ENCODE measurements at places on chromosomes 7 and 10.
A peak's percentile ranks its signal among the peaks of the same experiment; 100 is the strongest.

- DNase-seq: no peak
Measured at GRCh38 chr10:112832361-112832878, 117.6 kb upstream of the TCF7L2 start.

DNA sequence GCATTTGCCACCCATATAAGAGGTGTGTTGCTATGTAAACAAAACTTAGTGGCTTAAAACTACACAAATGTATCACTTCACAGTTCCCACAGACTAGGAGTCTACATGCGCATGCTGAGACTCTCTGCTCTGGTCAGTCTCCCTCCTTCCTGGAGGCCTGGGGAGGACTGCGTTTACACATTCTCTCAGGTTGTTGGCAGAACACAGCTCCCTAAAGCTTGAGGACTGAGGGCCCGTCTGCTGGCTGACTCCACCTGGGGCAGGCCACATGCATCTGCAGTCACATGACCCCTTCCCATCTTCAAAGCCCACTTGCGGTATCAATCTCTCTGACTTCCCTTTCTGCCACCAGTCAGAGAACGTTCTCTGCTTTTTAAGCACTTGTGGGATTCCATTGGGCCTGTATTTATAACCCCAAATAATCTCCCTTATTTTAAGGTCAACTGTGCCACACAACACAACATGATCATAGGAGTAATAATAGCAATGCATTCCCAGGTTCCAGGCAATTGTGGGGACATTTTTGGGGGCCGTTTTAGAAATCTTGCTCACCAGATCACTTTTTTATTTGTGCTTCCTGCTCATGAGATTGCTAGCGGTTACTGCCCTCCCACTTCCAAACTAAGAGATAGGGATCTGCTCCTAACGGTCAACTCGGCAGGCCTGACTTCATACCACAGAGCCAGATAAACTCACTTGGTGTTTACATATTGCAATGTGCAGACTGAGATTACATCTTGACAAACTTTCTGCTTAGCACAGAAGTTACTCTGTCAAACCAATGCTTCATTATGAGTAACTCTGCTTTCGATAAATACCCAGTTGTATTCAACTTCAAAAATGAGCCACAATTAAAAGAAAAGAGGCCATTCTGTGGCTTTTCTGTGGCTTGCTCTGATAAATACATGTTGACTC, 96.3 kb downstream of the ALOX5 start:
- DNase-seq: peak; percentile 50

DNA sequence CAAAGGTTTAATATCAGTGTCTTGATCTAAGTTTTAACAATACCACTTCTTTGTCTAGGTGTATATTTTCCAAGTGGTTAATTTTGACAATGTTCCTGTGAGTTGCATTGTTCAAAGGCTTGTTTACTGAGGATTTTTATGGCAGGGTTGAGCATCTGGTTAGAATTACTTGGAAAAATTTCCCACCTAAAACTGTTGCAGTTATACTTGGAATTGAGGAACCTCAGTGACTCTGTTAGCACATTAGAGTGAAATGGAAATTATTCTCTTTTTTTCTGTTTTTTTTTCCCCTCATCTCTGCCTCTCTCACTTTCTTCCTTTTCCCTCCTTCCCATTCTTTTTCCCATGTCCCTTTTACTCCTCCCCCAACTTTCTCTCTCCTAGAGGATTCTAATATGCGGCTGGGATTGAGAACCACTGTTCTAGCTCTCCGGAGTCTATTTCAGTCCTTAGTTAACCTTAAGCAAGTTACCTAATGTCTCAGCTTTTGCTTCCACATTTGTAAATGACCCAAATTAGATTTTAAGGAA, 107.0 kb downstream of the PODXL start:
- DNase-seq: no peak

DNA sequence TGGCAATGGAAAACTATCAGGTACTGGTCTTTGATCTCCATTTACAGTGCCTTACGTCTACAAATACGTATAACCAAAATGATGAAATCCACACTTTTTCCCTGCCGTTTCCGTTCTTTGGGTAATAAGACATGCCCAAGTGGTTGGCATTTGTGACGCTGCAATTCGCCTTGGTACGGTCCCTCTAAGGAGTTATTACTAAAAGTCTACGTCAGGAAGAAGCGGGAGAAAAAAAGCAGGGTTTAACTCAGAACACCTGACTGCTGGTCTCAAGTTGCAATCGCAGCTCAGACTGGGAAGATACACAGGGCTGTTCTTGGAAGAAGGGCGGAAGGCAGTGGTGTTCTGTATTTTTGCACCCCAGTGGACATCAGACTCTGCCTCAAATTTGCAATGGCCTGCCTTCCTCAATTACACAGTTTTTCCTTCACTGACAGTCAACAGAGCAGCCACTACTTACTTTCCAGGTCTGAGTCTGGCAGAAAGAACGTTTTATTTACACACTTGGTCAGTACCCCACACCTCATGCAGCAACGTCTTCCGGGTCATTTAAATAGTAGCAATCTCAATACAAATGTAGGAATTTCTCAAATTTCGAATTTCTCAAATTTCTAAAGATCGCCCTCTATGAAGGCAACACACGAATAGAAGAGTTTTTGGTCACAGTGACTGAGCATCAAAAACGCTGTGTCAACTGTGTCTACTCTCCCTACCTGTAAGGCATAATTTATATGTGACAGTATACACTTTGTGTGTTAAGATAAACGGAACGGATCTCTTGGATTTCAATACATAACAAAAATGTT, 2.1 kb downstream of the BAIAP2L1 start:
- DNase-seq: no peak

GRCh38 chr7:146375170-146375569, 258.6 kb downstream of the CNTNAP2 start:
- DNase-seq: peak; percentile 18

GRCh38 chr10:128022261-128023196, 103.7 kb downstream of the MKI67 start:
- no peak for DNase-seq

GRCh38 chr7:46291050-46291438, 370.0 kb upstream of the IGFBP3 start:
- peak; percentile 48 for DNase-seq

- DNase-seq: no peak
Measured at GRCh38 chr7:24713039-24713793, 44.0 kb downstream of the GSDME start.

GRCh38 chr7:50940621-50941020, 157.9 kb upstream of the GRB10 start:
- DNase-seq: no peak

DNA sequence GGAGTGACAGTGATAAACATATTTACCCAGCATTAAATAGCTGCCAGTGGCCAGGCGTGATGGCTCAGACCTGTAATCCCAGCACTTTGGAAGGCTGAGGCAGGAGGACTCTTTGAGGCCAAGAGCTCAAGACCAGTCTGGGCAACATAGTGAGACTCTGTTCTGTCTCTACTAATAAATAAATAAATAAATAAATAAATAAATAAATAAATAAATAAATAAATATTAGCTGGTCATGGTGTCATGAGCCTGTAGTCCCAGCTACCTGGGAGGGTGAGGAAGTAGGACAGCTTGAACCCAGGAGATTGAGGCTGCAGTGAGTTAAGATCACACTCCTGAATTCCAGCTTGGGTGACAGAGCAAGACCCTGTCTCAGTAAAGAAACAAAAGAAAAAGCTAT, 384.0 kb upstream of the ADARB2 start:
- DNase-seq: no peak

DNA sequence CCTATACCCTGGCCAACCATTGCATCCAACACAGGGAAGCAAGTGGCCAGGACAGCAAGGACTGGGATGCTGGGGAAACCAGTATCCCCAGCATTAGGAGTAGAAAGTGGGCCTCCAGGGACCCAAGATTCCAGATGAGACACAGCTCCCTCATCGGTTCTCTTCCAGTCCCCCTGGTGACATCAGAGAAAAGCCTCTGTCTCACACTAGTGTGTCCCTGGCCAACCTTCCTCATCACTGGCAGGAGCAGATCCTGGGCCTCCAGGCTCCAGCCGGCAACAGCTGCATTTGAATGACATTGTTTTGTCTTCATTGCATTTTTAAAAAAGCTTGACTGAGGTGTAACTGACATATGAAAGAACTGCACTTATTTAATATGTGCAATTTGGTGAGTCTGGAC, 177.3 kb upstream of the LYZL2 start:
- no peak for DNase-seq

DNA sequence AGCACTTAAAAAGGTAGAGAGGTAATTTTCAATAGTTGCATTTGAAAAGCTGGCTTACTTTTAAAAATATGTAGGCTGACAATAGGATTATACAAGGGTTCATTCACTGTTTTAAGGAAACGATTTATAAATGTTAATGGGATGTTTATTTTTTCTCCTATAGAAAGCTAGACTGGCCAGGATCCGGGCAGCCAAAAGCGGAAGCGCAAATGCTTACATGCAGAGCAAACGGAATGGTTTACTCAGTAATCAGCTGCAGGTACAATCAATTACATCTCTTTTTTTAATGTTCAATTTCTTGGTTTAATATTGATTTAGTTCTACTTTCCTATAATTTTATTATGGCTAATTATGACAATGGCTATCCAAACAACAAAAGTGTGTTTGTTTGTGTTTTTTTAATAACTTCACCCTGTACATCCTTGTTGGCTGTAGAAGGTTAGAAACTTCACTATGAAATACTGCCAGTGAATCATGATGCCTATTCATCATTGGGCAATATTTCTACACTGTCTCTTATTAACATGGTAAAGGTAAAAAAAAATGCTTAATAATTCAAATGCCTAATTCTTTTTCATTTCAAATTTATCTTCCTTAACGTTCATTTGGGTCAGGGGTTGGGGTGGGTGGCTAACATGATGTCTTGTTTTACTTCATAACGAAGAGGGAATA, 116.4 kb downstream of the TSPAN12 start:
- no peak for DNase-seq

- DNase-seq: no peak
Measured at GRCh38 chr7:140570120-140570519, 70.5 kb downstream of the DENND2A start.

DNA sequence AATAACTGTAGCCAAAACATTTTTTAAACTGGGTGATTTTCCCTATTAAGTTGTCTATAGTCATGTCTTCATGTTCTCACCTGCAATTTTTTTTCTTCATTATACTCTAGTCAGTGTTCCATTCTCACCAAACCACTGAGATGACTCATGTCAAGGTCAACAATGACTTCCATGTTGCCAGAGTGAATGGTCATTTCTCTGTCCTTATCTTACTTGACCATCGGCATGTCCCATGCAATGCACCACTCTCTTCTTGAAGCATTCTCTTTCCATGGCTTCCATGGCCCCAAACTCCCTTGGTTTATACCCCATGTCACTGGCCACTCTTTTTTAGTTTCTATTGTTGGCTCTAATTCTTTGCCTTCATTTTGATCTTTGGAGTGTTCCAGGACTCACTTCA, 173.9 kb downstream of the PPP1R17 start:
- DNase-seq: no peak

DNA sequence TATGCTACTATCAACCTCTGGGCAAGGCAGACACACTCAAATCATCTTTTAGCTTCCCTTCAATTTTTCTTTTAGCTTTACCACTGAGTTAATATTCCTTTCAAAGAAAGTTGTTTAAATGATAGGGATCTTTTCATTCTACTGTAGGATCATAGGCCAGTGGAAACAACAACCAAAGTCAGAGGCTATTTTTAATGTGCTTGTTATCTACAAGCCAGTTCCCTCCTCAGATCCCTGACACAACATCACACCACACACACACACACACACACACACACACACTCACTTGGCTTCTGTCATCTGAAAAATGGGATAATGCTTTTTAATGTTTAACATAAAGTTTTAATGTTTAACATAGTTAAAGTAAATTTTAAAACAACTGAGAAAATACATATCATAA, 106.7 kb upstream of the CAV2 start:
- DNase-seq: no peak

DNA sequence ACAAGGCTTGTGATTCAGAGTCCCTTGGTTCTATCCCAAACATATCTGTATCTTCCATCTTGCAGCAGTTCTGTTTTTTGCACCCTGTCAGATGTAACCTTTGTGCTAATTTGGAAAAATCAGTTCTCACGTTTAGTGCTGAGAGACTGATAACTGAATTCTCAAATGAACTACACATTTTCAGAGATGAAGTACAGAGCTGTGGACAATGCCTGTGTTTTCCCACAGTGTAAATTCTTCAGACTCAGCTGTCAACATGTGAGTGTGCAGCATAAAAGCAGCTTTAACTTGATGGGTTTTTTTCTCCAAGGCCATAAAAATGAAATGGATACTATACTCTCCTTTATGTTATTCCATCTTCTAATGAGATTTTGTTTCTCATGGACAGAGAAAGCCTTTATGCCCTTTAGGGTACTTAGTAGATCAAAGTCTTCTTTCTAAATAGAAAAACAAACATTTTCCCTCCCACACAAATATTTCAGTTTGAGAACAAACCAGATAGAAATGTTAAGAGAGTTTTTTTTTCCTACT, 150.9 kb downstream of the SEMA3A start:
- DNase-seq: no peak

GRCh38 chr10:18647151-18647550, 4.2 kb downstream of the NSUN6 start:
- no peak for DNase-seq

- no peak for DNase-seq
Measured at GRCh38 chr7:78787854-78788253, 665.6 kb downstream of the MAGI2 start.

GRCh38 chr10:50402466-50402865, 151.2 kb upstream of the ASAH2 start:
- DNase-seq: no peak

DNA sequence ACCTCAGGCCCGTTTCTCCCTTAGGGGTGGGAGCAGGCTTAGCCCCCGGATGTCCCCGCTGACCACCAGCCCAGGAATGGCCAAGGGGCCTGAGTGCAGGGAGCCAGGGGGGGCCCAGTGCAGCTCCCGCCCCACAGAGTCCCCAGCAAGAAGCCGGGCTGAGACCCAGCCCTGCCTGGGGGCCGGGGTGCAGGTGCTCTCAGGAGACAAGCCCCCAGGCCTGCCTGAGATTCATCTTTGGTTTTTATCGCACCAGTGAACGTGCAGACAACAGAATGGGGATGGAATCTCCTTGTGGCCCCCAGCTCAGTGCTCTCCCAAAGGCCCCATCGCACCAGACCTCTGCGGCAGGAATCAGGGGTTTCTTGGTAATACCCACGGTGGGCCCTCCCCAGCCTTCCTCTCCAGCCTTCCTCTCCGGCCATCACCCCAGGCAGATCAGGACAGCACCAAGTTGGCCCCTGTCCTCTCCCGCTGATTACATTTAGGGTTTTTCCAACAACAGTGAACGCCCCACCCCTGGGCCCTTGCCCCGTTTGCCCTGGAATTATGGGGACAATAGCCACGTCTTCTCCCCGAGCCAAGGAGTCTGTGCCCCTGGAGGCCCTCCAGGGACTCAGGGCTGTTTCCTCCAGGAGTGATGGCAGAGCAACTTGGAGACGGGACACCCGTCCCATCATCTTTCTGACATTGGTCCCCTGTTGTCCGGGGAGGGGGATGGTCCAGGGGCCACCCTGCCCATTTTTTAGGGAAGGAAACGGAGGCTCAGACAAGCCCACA, 22.4 kb downstream of the ADAP1 start:
- DNase-seq: no peak

- peak; percentile 88 for DNase-seq
Measured at GRCh38 chr10:93991596-93992284, 2.0 kb upstream of the PLCE1 start.
